ENCODE measurements at places on chromosomes 3 and 15.

DNA sequence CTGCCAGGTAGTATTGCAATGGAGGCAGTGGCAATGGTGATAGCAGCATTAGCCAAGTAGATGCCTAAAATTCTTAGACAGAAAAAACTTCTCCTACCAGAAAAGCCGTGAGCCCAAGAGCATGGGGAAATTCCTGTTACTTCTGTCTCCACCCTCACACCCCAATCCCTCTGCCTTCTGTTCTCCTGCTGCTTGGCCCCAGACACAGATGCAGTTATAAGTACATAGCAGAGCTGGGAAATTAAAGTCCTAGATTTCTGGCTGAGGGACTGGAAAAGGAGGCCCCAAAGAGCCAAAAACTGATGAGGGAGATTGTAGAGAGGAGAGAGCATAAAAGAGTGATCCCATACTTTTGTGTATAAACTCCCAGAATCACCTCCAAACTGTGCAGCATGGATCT is 166.9 kb downstream of the SMAD6 start:
- DNase-seq: no peak

DNA sequence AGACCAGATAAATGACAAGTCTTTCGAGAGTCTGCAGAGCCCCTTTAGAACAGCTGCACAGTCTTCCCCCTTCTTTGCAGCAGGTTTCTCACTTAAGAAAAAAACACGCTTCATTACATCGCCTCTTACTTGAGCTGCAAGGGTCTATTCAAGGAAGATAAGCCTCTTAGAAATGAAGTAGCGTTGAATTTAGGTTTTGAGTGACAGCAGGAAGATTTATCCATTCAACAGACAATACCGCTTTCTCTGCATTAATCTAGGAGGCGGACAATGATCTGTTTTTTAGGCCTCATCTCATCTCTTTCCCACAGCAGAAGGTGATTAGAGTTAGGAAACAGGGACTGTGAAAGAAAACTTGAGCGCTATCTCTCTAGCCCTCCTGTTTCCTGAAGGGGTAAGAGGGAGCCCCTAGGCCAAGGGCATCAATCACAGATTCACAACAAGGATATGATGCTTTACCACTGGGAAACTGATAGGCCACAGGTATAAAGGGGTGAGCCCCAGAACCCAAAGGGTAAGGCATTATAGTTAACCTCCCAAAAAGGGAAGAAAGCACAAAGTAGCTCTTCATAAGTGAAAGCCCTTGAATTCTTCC is 84.3 kb downstream of the MECOM start:
- DNase-seq: no peak

GRCh38 chr15:64146041-64146440 is 5.5 kb upstream of the SNX22 start:
- DNase-seq: no peak

GRCh38 chr15:28289694-28290463 is 32.1 kb downstream of the HERC2 start:
- no peak for DNase-seq

- peak; percentile 72 for DNase-seq
Measured at GRCh38 chr15:73838831-73839426, 34.4 kb upstream of the TBC1D21 start.

- DNase-seq: peak; percentile 85
Measured at GRCh38 chr3:129224984-129225393, 24.4 kb upstream of the COPG1 start.

- no peak for DNase-seq
Measured at GRCh38 chr15:31301673-31301990, 25.0 kb upstream of the KLF13 start.

- no peak for DNase-seq
Measured at GRCh38 chr15:88465633-88466224, 1.5 kb downstream of the MRPL46 start.

- no peak for DNase-seq
Measured at GRCh38 chr3:31610700-31611275, 78.1 kb downstream of the STT3B start.

GRCh38 chr15:90988296-90988695 is 6.0 kb downstream of the PRC1 start:
- no peak for DNase-seq

GRCh38 chr15:35606450-35606779 is 60.5 kb upstream of the DPH6 start:
- no peak for DNase-seq

- no peak for DNase-seq
Measured at GRCh38 chr15:83498801-83499200, 51.7 kb downstream of the SH3GL3 start.

DNA sequence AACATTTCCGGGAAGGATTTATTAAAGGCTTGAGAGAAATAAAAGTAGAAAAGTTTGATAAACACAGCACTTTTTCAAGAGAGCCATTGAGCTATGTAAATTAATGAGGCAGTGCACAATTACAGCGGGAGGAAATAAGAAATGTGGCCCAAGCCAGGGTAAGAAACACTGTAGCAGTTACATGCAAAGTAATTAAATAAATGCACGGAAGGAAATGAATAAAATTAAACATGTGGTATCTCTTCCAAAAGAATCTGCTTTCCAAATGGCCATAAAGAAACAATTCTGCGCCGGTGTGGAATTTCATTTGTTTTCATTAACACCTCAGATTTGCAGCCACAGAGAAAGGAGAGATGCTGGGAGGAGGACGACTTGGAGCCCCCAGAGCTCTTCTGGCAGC is 35.3 kb downstream of the ZPLD1 start:
- DNase-seq: no peak

- DNase-seq: no peak
Measured at GRCh38 chr3:79872483-79872882, 104.7 kb upstream of the ROBO1 start.

- DNase-seq: no peak
Measured at GRCh38 chr15:100645671-100646070, 43.3 kb downstream of the ASB7 start.

- no peak for DNase-seq
Measured at GRCh38 chr3:105199217-105199616, 167.5 kb upstream of the ALCAM start.

GRCh38 chr15:64480891-64481290 is 20.5 kb downstream of the ZNF609 start:
- no peak for DNase-seq

DNA sequence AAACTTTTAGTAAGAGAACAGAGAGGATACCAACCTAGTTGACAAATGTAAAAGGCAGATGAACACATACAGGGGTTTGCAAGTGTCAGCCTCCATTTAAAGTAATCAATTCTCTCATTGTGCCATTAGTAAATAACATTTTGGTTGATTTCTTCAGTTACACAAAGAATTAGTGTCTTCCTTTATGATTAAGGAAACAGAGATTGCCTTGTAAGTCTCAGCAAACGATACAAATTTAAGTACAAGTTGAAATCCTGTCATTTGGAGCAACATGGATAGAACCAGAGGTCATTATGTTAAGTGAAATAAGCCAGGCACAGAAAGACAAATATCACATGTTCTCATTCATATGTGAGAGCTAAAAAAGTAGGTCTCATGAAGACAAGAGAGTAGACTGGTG is 26.1 kb downstream of the MYO5A start:
- DNase-seq: no peak

GRCh38 chr3:126715432-126715831 is 11.4 kb downstream of the CHCHD6 start:
- DNase-seq: no peak

- peak; percentile 33 for DNase-seq
Measured at GRCh38 chr3:117628823-117629291, 919.3 kb downstream of the TUSC7 start.

GRCh38 chr3:116276675-116277074 is 168.6 kb downstream of the LSAMP start:
- no peak for DNase-seq

DNA sequence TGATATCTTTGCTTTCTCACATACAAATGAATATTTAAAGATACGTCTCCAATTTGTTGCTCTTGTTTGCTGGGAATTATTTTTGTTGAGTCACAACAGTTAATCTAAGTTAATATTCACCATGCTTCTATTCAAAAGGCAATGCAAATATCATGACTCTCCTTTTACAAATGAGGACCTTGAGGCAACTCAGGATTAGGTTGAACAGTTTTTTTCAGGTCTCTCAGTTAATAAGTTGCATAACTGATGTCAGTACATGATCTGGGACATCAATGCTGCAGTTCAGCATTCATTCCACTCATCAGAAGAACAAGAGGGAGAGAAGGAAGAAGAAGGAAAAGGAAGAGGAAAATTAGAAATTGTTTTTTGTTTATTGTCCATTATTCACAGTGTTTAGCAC is 781 bp upstream of the NAALADL2 start:
- DNase-seq: no peak

DNA sequence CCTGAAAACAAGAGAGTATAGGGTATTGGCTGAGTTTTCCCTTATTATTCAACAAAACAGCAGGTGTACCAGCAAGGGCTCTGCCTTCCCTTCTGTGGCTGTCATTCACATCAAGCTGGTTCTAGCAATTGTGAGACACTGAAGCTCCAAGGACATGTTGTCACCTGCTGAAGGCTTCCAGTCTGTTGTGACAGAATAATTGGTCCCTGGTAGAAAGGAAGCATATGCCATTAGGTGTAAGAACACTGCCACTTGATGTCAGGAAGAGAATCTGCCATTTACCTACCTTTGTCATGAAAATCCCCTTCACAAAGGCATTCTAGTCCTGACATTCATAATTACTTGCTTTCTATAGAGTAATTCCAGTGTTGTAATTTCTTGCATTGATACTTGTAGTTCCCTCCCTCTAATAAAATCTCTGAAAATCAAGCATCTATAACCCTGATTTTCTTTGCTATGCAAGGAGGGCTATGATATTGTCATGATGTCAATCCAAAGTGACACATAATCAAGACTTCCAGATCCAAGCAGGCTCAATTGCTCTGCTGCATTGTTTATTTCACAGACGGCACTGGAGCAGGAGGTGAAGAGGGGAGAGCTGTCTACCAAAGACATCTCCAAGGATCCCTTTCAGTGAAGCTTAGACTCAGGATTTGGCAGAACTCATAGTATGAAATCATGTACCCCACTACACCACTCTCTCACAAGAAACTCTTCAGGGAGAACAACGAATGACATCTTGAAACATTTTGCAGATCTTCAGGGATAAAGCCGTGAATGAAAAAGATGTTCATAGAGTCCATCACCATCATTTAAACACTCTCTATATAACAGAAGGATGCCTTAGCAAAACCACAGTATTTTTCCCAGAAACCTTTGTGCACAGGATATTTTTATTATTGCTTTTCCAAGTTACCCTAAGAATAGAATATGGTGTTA is 425.3 kb downstream of the RBMS3 start:
- no peak for DNase-seq

DNA sequence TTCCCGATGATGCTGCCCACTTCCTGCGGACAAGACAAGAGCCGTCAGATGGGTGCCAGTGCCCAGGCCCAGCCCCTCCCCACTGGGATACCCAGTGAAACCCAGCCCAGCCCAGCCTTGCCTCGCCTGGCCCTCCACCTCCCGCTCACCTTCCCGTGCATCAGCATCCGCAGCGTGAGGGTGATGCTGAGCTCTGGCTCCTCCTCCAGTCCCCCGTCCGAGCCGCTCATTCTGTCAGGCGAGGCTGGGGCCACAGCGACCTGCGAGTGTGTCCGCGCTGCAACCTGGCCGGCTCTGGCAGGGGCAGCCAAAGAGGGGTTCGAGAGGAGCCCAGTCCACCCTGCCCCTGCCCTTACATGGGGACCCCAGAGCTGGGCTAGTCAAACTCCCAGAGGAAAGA is 5.8 kb downstream of the GPR62 start:
- DNase-seq: no peak

DNA sequence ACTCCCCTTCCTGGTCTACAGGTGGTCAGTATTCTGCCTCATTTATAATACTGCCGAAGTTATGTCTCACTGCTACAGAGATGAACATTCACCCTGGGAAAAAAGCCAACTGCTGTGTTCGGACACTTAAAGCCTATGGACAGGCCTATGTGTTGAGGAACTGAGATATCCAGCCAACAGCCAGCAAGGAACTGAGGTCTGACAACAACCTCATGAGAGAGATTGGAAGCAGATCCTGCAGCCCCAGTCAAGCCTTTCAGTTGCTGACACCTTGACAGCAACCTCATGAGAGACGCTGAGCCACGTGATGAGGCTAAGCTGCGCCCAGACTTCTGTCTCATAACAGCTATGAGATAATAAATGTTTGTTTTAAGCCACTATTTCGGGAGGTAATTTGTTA is 18.2 kb upstream of the FHIT start:
- no peak for DNase-seq

- DNase-seq: no peak
Measured at GRCh38 chr3:130843441-130843840, 50.4 kb upstream of the ATP2C1 start.

GRCh38 chr3:153396581-153396980 is 234.6 kb downstream of the RAP2B start:
- no peak for DNase-seq

GRCh38 chr15:25742041-25742730 is 120.9 kb downstream of the ATP10A start:
- no peak for DNase-seq

- no peak for DNase-seq
Measured at GRCh38 chr3:52399131-52399530, 45.8 kb downstream of the SEMA3G start.

GRCh38 chr3:187922704-187923416 is 177.6 kb upstream of the BCL6 start:
- DNase-seq: no peak

GRCh38 chr3:63998852-63999754 is 24.2 kb downstream of the PSMD6 start:
- DNase-seq: no peak

DNA sequence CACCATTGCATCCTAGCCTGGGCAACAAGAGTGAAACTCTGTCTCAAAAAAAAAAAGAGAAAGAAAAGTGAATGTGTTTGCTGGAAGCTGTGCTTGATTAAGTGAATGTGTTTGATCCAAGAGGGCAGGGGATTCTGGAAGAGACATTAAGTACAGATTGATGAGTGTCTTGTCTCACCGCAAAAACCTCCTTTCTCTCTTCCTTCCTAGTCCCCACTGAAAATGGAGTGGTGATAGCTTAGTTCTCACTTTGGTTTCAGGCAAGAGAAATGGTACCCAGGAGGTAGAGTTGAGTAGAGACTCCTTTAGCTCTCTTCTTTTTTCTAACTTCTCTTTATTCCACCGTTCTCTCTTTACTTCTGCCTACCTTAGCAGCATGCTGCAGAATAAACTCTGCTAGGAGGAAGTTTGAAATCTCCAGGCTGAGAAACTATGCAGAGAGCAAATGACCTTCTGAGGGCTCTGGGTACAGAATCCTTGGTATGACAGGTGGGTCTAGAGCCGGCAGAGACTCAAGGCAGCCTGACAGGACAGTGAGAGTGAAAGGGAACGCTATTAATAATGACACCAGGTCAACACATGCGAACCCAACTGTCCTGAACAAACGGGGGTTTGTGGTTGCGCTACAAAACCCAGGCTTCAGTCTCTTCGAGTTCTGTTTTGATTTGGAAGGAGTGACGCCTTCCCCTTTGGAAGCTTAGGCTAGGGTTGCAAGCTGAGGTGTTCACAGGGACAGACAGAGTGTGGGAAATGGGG is 74.9 kb downstream of the SMAD3 start:
- DNase-seq: no peak

- DNase-seq: no peak
Measured at GRCh38 chr3:145801696-145802095, 359.3 kb downstream of the PLOD2 start.

DNA sequence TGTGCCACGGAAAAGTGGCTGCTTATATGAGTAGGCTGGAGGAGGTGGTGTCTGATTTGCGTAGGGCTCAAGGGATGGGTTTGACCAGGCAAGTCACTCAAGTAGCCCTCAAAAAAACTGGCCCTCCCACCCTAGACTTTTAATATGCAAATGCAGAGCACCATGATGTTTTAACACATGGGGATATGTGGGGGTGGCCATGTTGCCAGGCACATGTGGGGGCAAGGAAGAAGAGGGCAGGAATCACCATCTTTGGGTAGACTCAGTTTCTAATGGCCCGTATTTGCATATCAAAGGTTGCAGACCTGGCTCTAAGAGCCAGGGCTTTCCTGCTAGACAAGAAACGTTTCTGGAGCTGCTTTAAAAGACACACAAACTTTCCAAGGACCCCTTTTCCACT is 307.2 kb upstream of the NDN start:
- DNase-seq: no peak
